ENCODE measurements at places on chromosomes 16 and 17.
A peak's percentile ranks its signal among the peaks of the same experiment; 100 is the strongest.

- no peak for DNase-seq
Measured at GRCh38 chr16:14502932-14503741, 126.9 kb downstream of the PARN start.

- no peak for DNase-seq
Measured at GRCh38 chr17:55271223-55271571, 6.4 kb downstream of the HLF start.

- no peak for DNase-seq
Measured at GRCh38 chr16:19743816-19744159, 25.7 kb downstream of the IQCK start.

DNA sequence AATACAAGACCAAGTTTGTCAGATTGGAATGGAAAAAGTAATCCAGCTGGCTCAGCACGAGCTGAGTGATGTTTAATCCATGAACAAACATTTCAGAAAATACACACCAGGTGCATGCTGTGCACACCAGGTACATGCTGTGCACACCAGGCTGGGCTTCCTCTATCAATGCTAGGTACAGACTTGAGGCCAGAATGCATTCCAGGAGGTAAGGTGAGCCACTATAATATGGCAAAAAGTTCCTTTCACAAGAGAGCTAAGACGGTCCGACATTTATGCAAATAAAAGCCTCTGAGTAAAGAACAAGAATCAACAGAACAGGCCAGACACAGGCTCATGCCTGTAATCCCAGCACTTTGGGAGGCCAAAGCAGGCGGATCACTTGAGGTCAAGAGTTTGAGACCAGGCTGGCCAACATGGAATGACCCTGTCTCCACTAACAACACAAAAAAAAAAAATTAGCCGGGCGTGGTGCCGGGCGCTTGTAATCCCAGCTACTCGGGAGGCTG lies 128.2 kb downstream of the ZNF778 start:
- DNase-seq = peak; percentile 59

DNA sequence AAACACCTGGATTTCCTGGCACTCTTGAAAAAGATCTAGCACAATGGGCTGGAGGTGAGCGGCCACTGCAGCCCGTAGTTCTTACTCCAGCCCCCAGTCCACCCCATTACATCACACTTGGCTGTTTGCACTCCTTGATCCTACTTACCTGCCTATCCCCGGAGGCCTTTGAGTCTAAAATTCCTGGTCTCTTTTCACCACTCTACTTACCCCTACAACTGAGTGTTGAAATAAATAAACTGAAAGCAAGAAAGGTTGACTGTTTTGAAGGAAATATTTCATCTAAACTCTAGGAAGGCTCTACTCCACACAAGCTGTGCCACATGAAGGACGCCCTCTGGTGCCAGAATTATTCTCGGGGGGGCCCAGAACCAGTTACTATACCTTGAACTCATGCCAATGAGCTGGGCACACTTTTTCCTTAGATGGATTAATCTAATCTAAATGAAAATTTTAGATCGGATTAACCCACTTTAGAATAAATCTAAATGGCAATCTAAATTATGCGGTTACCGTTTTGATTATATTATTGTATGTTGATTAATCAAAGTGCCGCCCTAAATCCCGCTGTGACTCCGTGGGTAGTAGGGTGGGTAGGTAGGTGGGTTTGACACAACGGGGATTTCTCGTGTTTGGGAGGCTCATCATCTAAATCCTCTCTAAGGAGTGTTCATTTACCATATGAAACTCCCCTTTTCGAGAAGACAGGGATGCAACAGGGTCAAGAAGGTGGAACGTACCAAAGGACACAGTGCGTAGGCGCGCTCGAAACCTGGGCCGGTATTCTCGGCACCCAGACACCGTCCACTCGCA lies 651 bp upstream of the EIF1 start:
- DNase-seq = peak; percentile 95

GRCh38 chr17:54381482-54381881 lies 519.2 kb upstream of the TOM1L1 start:
- no peak for DNase-seq

DNA sequence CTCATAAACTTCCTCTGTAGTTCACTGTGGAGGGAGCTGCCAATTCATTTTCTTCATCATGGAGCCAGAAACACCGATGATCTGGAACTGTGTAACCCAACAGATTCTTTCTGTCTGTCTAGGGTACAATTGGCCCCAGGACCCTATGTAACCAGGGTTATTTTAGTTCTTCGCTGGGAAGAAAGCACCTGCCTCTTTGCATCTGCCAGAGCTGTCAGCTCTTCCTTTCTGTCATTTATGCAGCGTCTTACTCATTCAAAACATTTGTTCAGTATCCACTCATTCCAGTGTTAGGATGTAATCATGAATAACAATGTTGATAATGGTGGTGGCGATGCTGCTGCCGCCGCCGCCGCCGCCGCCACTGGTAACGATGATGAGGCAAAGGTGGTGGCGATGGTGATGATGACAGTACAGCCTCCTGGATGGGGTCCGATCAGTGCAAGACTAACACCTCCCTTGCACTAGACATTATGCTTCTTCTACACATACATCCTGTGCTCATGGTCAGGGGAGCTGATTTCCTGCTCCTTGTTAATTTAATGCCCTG lies 46.1 kb downstream of the IRX5 start:
- no peak for DNase-seq

DNA sequence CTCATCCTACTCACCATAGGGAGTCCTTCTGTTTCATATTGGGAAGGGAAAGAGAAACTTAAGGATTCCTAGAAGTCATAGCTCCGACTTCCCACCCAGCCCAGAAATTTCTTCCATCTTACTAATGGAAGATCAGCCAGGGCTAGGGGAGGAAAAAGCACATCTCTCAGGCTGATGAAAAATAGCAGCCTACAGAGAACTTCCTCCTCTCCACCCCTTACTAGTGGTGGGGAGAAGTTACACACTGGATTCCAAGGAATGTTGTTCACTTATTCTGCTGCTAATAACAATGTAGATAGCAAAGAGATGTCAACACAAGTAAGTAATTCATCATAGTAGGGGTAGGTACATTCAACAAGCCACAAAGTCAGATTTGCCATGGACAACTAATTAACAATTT lies 94.4 kb downstream of the SPACA3 start:
- no peak for DNase-seq

DNA sequence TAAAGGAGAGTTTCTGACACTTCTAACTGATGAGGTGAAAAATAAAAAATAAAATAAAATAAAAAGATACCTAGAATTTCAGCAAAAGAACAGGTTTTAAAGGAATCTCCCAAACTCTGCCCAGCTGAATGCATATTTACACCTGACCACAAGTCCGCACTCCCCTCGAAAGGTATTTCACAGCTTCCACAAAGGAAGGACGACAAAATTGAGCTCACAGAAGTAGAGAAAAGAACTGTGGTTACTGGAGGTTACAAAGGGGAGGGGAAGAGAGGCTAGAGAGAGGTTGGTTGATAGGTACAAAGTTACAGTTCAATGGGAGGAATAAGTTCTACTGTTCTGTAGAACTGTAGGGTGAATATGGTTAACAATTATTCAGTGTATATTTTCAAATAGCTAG lies 5.0 kb downstream of the LITAF start:
- no peak for DNase-seq

DNA sequence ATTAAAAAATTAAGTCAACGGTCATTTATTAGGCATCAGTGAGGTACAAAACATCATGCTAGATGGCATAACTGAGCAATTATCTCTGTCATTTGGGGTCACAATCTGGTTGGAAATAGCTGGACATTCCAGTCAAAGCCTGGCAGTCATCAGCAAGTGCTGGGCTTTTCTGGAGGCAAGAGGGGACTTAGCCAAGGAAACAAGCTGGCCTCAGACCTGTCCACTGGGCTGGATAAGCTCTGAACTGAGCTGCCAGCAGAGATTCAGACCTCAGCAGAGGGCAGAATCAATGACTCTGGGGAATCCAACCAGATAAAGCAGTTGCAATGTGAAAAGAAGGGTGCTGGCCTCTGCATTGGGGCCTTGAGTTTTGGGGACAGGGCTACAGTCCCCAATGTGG lies 161.9 kb upstream of the NOL11 start:
- no peak for DNase-seq

- peak; percentile 95 for DNase-seq
Measured at GRCh38 chr17:50423553-50424159, 2.4 kb upstream of the ACSF2 start.

DNA sequence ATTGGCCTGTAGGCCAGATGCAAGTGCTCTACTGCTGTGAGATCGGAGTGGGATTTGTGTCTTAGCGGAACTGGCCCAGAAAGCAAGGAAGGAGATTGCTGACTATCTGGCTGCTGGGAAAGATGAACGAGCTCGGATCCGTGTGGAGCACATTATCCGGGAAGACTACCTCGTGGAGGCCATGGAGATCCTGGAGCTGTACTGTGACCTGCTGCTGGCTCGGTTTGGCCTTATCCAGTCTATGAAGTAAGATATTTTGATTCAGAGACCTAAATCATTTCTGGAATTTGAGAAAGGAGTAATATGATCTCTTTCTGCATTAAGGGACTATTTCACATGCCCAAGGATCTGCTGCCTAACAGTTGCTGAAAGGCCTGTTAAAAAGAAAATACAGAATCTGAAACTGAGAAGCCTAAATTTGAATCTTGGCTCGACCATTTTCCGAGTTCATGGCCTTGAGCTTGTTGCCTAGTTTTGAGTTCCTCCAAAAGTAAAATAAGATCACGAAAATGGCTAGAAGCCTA lies 21.1 kb downstream of the IST1 start:
- no peak for DNase-seq

DNA sequence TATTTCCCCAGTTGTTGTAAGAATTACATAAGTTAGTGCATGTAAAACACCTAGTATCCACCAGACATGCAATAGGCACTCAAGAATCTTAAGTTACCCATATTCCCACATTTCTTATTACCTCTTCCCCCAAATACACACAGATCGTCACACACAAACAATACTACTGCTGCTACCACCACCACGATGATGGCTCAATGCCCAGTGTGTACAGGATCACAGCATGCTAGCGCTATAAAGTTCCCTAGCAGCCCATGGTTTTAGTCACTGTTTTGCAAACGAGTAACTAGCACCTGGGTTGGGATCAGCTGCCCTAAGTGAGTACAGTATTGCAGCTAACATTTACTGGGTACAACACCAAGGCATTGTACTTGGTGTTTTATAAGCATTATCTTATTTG lies 411.7 kb downstream of the UTP18 start:
- no peak for DNase-seq

DNA sequence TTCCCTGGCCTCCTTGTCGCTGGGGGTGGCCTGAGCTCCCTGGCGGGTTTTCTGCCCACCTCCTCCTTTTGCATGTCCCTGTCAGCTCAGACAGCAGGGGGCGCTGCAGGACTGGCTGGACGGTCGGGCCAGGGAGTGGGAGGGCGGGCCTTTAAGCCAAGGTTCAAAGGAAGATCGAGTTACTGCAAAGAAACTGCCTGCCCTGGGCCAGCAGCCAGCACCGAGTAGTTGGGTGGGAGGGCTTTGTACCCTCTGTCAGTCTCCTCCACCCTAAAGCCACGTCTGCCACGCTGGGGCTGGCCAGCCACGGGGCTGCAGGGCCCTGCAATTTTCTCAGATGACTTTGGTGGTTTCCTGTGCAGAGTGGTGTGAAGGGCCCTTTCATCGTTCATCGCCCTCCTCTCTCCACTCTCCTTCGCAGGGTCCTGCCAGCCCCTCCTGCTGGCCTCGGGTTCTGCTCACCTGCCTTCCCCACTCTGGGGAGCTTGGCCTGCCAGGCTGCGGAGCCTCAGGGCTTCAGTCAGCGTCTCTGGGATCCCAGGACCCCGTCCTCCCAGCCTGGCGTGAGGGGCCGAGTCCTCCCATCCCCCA lies 12.3 kb downstream of the GPR142 start:
- DNase-seq = peak; percentile 85

- no peak for DNase-seq
Measured at GRCh38 chr16:24535827-24536226, 3.5 kb upstream of the RBBP6 start.

DNA sequence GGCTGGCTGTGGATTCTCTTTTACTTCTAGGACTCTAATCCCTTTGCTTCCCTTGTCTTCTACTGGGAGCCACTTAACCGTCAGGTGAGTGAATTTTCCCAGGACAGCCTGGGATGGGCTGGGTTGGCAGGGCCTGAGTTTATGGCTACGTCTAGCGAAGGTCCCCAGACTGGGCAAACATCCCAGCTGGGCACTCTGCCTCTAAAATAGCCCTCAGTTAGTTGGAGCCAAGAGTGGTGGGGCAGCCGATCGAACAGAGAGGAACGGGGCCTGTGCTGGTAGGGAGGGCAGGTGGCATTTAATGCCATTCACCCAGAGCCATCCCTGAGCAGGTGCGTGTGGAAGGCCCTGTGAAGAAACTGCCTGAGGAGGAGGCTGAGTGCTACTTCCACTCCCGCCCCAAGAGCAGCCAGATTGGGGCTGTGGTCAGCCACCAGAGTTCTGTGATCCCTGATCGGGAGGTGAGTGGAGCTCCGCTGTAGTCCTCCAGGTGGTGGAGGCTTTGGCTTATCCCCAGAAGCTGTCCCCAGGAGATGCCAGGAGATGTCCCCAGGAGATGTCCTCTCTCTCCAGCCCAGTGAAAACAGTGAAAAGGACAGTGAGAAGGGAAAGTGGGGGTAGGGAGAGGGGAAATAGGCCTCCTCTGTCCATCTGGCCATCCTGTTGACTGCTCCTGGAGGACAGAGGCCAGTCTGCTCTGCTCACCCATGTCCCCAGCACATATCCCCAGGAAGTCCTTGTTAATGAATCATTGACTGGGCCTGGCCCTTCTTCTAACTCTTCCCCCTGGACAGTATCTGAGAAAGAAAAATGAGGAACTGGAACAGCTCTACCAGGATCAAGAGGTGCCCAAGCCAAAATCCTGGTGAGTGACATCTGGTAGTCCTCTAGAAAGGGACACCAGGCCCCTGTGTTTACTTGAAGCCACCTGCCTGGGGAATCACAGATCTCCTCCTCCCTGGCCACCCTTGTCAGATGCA lies 4.4 kb downstream of the PNPO start:
- DNase-seq = no peak

- DNase-seq = no peak
Measured at GRCh38 chr16:73268366-73268993, 220.6 kb upstream of the ZFHX3 start.

DNA sequence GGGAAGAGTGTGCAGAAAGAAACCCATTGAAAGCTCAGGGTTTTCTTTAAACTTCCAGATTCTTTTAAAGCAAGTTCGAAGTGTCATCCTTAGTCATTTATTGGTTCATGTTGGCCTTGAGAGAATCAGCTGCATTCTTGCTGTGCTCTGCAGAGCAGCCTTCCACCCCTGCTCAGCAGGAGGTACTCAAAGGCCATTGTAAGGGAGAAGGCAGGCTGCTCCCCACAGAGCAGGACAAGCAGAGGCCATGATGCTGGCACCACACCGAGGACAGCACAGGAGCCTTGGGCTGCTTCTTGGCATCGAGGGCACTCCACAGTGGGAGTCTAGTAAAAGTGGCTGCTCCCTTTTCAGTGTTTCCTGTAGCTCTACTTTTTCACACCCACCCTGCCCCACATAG lies 29.6 kb downstream of the NMT1 start:
- DNase-seq = no peak

DNA sequence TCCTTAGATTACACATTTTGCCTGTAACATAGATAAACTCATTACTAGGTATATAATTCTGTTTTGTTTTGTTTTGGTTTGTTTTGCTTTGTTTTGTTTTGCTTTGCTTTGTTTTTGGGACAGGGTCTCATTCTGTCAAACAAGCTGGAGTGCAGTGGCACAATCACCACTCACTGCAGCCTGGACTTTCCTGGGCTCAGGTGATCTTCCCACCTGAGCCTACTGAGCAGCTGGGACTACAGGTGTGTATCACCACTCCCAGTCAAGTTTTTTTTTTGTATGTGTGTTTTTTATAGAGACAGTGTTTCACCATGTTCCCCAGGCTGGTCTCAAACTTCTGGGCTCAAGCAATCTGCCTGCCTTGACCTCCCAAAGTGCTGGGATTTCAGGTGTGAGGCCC lies 1.3 kb upstream of the CCL4L2 start:
- DNase-seq = no peak

Data from NCI-H510A treated with DMSO at 0.1 percent for 48 hours (cell line).